ENCODE measurements at places on chromosomes 4 and X. TPM values are rescaled to one million over a fixed set of nuclear protein-coding genes. Genes with fewer than 3 reads are reported as not detected.

GRCh38 chrX:147072747-147073146, 258.2 kb upstream of the CXorf51A start:
- DNase-seq = no peak
- H3K36me3 ChIP-seq = no peaks in the 10 kb centered on the region

DNA sequence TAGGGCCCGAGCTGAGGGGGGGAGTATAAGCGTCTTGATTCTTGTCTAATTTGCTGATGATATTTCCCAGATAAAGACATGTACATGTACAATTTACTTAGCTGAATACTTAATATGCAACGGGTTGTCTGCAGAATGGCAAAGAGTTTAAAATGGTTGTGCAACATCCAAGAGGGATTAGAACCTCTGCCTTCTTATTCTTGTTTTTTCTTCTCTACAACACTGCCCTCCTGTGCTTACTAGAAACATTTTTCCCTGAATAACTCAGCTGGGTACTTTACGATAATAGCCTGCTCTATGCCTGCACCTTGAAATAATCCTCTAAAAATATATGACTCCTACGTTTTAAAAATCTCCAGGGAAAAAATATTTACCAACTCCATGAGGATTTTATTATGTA, 41.8 kb downstream of the INTS12 start:
- no peaks in the 10 kb centered on the region for H3K4me1 ChIP-seq
- DNase-seq = no peak
- H3K27me3 ChIP-seq = no peaks in the 10 kb centered on the region
- H3K4me3 ChIP-seq = no peak overlapping the region

GRCh38 chr4:149886786-149887490, 71.3 kb upstream of the IQCM start:
- H3K4me1 ChIP-seq = no peaks in the 10 kb centered on the region
- no peaks in the 10 kb centered on the region for H3K36me3 ChIP-seq
- no peak for DNase-seq
- no peaks in the 10 kb centered on the region for H3K27me3 ChIP-seq

DNA sequence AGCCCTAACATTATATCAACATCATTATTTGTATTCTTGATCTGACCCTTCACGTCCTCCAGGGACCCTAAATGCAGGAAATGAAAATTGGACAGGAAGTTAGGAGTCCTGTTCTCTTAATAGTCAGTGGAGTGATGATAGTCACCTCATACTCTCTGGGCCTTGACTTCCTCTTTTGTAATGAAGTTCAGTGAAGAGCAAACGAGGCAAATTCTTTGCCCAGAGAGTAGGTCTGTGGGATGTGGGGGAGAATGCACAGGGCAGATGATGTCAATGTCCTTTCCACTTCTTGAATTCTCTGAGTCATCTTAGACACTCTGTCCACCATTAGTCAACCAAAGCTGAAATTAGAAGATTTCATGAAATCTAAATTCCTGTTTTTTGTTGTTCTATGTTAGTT, 17.1 kb upstream of the GPRIN3 start:
- no peak for DNase-seq
- H3K4me1 ChIP-seq = no peaks in the 10 kb centered on the region
- no peak overlapping the region for H3K27ac ChIP-seq
- no peaks in the 10 kb centered on the region for H3K36me3 ChIP-seq

DNA sequence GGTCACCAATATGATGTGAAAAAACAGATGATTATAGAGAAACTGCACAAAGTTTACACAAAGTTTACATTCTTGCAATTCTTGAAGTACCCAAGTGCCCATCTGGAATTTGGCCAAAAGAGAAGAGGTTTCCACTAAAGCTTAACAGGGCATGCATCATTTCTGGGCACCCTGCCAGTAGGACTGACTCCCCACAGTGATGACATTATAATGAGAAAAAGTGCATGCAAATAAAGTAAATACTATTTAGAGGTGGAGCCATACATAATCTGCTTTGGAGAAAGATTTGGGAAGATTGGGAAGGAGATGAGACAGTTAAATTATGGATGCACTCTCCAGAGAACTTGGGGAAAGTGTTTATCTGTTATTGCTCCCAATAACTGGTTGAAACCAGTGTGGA, 93.7 kb upstream of the TRPC3 start:
- H3K4me1 ChIP-seq = no peaks in the 10 kb centered on the region
- H3K27me3 ChIP-seq = no peaks in the 10 kb centered on the region
- H3K27ac ChIP-seq = no peak overlapping the region
- H3K36me3 ChIP-seq = no peaks in the 10 kb centered on the region

DNA sequence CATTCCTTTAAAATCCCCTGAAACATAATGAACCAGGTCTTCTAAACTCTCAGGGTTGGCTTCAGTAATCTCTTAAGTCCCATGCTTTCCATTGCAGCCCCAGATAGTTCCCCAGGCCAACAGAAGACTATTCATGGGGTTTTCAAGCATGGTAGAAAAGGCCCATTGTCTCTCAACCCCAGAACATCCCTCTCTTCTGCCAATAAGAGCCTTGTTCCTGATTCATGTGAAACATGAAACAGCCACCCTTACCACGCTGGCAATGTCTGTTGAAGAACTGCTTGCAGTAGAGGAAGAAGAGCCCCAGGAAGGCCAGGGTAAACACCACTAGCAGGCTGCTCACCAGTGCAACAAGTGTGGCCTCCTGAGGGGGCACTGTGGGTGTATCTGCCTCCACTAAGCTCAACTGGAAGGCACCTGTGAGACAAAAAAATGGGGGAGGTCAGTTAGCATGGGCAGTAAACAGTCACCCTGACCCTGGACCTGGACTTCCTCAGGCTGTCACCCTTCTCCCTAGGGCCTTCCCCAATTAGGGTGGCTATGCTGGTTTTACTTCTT, 36.4 kb downstream of the EDA2R start:
- H3K27me3 ChIP-seq = no peaks in the 10 kb centered on the region
- H3K36me3 ChIP-seq = no peaks in the 10 kb centered on the region
- DNase-seq = no peak
- no peak overlapping the region for H3K4me3 ChIP-seq
- H3K4me1 ChIP-seq = no peaks in the 10 kb centered on the region

GRCh38 chrX:33178218-33178617, 33.1 kb downstream of the DMD start:
- no peaks in the 10 kb centered on the region for H3K27me3 ChIP-seq
- H3K4me1 ChIP-seq = no peaks in the 10 kb centered on the region
- no peak for DNase-seq
- H3K4me3 ChIP-seq = no peak overlapping the region
- H3K36me3 ChIP-seq = no peaks in the 10 kb centered on the region
- H3K27ac ChIP-seq = no peak overlapping the region

- no peak overlapping the region for H3K4me3 ChIP-seq
- H3K36me3 ChIP-seq = no peaks in the 10 kb centered on the region
- no peaks in the 10 kb centered on the region for H3K4me1 ChIP-seq
- H3K27ac ChIP-seq = no peak overlapping the region
- no peaks in the 10 kb centered on the region for H3K27me3 ChIP-seq
Observed at GRCh38 chr4:104615496-104615895, 120.8 kb upstream of the CXXC4 start.

DNA sequence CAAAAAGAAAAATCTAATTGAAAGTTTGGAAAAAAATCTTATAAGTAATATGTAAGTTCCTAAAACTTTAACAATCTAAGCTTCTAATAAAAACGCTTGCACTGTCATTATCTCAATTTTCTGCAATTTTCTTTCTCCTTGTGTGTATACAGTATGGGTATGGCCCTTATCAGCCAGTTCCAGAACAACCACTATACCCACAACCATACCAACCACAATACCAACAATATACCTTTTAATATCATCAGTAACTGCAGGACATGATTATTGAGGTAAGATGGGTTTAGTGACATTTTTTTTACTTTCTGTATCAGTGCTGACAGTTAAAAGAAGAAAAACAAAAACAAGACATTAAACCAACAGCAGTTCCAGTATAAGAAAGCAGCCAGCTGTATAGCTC, 4.9 kb downstream of the STATH start:
- H3K27me3 ChIP-seq = no peaks in the 10 kb centered on the region
- no peak overlapping the region for H3K4me3 ChIP-seq
- no peaks in the 10 kb centered on the region for H3K36me3 ChIP-seq
- H3K4me1 ChIP-seq = no peaks in the 10 kb centered on the region

DNA sequence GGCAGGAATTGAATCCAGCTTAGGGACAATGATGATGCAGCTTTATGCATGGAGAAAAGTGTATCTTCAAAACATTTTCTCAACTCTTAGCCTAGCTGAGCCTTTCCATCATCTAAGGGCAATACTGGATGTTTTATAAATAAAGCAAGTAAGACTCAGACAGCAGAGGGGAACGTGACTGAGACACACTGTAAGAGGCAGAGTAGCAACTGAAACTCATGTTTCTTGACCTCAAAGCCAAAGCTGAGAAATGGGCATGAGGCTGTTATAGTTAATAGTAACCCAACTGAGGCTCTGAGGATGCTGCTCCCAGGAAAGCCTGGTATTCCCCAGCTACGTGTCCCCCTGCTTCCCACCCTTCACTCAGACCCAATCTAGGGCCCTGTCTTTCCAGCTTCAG, 44.6 kb downstream of the ARHGEF9 start:
- peaks cover 4% of the 10 kb centered on the region for H3K4me1 ChIP-seq
- no peak overlapping the region for H3K4me3 ChIP-seq
- no peaks in the 10 kb centered on the region for H3K36me3 ChIP-seq
- no peak overlapping the region for H3K27ac ChIP-seq
- no peak for DNase-seq
- H3K27me3 ChIP-seq = no peaks in the 10 kb centered on the region

- H3K27me3 ChIP-seq = no peaks in the 10 kb centered on the region
- H3K27ac ChIP-seq = no peak overlapping the region
- no peak overlapping the region for H3K4me3 ChIP-seq
- no peaks in the 10 kb centered on the region for H3K36me3 ChIP-seq
- H3K4me1 ChIP-seq = no peaks in the 10 kb centered on the region
Observed at GRCh38 chrX:119374736-119375135, 24.4 kb upstream of the SLC25A43 start.

GRCh38 chrX:46912603-46913491, 626 bp downstream of the JADE3 start:
- DNase-seq = peak; percentile 1
- no peaks in the 10 kb centered on the region for H3K36me3 ChIP-seq
- H3K4me3 ChIP-seq = peak overlapping the region; percentile 40
- H3K27me3 ChIP-seq = peaks cover 13% of the 10 kb centered on the region
- peaks cover 8% of the 10 kb centered on the region for H3K4me1 ChIP-seq

DNA sequence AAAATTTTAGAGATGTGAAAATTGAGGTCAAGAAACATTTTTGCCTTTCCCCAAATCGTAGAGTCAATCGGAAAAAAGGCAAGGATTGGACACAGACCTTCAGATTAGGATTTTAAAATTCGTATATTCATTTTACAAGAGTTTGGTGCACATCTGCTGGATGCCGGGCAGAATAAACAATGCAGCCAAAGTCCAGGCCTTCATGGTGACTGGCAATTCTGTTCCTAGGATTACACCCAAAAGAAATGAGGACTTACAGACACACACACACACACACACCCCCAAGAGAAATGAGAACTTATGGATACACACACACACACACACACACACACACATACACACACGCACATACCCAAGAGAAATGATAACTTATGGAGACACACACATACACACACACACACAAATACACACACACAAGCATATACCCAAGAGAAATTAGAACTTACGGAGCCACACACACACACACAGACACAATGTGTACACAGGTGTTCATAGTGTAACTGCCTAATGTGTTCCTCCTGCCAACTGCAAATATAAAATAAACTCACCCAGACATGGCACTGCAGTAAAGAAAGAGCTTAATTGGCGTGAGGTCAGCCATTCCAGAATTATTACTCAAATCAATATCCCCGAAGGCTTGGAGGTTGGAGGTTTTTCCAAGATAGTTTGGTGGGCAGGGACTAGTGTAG, 165.7 kb upstream of the STS start:
- H3K27ac ChIP-seq = no peak overlapping the region
- no peaks in the 10 kb centered on the region for H3K27me3 ChIP-seq
- H3K4me1 ChIP-seq = no peaks in the 10 kb centered on the region
- no peak overlapping the region for H3K4me3 ChIP-seq
- no peaks in the 10 kb centered on the region for H3K36me3 ChIP-seq
- no peak for DNase-seq

GRCh38 chr4:7213807-7214206, 21.5 kb downstream of the SORCS2 start:
- H3K4me1 ChIP-seq = no peaks in the 10 kb centered on the region
- H3K36me3 ChIP-seq = no peaks in the 10 kb centered on the region
- no peak overlapping the region for H3K27ac ChIP-seq
- H3K4me3 ChIP-seq = no peak overlapping the region
- H3K27me3 ChIP-seq = no peaks in the 10 kb centered on the region

- DNase-seq = no peak
- H3K4me3 ChIP-seq = no peak overlapping the region
- H3K36me3 ChIP-seq = no peaks in the 10 kb centered on the region
- H3K4me1 ChIP-seq = no peaks in the 10 kb centered on the region
Observed at GRCh38 chrX:78712336-78712735, 35.2 kb upstream of the LPAR4 start.

DNA sequence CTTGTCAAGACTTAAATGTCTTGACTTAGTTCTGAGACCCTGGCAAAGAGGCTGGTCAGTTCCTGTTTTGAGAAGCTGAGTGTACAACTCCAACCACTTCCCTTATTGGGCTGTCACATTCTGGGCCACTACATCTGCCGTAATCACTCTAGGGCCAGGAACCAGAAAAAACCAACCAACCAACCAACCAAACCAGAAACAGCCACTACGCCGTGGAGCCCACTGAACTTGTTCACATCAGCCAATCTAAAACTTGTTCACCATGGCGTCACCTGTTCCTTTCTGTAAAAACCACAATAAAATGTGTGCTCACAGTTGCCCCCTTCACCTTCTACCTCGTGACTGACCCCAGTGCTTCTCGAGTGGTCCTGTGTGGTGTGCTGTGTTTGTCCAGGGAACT, 107.3 kb downstream of the JADE1 start:
- H3K4me1 ChIP-seq = peaks cover 11% of the 10 kb centered on the region
- H3K4me3 ChIP-seq = no peak overlapping the region
- no peak overlapping the region for H3K27ac ChIP-seq
- no peaks in the 10 kb centered on the region for H3K27me3 ChIP-seq
- H3K36me3 ChIP-seq = no peaks in the 10 kb centered on the region
- no peak for DNase-seq

GRCh38 chr4:186666750-186667149, 56.9 kb downstream of the FAT1 start:
- H3K4me1 ChIP-seq = no peaks in the 10 kb centered on the region
- no peak overlapping the region for H3K4me3 ChIP-seq
- no peaks in the 10 kb centered on the region for H3K27me3 ChIP-seq

GRCh38 chr4:31045151-31045550, 325.0 kb downstream of the PCDH7 start:
- H3K27ac ChIP-seq = no peak overlapping the region
- H3K27me3 ChIP-seq = no peaks in the 10 kb centered on the region
- DNase-seq = no peak
- H3K36me3 ChIP-seq = no peaks in the 10 kb centered on the region

FTSJ1 gene
- total RNA-seq = 105 TPM

SRPK3 gene
- not detected for total RNA-seq

IL1RAPL1 gene
- not detected for total RNA-seq

ARHGAP36 gene
- total RNA-seq = not detected

HTRA3 gene
- total RNA-seq = not detected

TSPAN6 gene
- total RNA-seq = 0.07 TPM

GC gene
- not detected for total RNA-seq

APLN gene
- 0.11 TPM for total RNA-seq

HPSE gene
- total RNA-seq = 10.6 TPM

FAM47E gene
- not detected for total RNA-seq

MCF2 gene
- 0.22 TPM for total RNA-seq

XG gene
- total RNA-seq = not detected

METTL14 gene
- total RNA-seq = 42.9 TPM

GUCY1B1 gene
- total RNA-seq = not detected
